ENCODE measurements at places on chromosomes 1 and 21. TPM values are rescaled to one million over a fixed set of nuclear protein-coding genes. Genes with fewer than 3 reads are reported as not detected.

The LRP8 gene
- total RNA-seq, result 75.8 TPM

The GPR161 gene
- 8.9 TPM for total RNA-seq

The TNFAIP8L2 gene
- not detected for total RNA-seq

The RXFP4 gene
- total RNA-seq, result not detected

The RAP1A gene
- 18.7 TPM for total RNA-seq

The S100A6 gene
- total RNA-seq, result 2,077 TPM
